ENCODE measurements at places on chromosomes 11 and 22.
A peak's percentile ranks its signal among the peaks of the same experiment; 100 is the strongest.

DNA sequence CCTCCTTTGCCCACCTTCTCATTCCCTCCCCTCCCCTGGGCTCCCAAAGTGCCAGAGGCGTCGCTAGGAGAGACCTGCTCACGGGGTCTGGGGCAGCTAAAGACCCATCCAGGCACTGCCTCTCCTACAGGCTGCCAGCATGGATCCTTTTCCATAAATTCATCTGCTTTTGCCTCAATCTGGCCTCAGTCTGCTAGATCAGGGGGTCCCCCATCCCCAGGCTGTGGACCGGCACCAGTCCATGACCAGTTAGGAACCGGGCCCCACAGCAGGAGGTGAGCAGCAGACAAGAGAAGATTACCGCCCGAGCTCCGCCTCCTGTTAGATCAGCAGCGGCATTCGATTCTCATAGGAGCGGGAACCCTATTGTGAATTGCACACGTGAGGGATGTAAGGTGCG lies 12.3 kb downstream of the LTO1 start:
- DNase-seq = no peak

DNA sequence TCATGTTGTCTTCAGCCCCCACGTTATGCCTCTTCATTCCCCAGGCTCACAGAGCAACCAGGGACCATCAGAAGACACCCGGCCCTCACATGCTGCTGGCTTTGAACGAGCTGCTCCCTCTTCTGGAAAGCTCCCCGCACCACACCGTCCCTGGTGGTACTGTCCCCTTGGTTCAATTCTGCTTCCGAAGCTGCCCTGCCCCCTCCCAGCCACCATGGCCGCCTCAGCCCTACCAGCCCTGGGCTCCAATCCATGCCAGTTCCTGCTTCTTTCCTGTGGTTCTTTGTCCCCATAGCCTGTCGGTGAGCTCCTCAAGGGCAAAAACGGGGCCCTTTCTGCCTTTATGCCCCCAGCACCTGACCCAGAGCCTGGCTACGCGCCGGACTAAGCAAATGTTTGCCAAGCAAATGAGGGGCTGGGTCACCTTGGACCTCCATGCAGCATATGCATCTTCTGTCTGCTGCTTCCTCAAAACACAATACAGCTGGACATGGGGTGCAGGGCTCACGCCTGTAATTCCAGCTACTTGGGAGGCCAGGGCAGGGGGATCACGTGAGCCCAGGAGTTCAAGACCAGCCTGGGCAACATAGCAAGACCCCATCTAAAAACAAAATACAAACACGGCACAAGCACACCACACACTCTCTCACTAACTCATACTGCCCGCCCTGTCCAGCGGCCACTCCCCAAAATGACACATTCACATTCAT lies 21.3 kb downstream of the TNKS1BP1 start:
- no peak for DNase-seq

DNA sequence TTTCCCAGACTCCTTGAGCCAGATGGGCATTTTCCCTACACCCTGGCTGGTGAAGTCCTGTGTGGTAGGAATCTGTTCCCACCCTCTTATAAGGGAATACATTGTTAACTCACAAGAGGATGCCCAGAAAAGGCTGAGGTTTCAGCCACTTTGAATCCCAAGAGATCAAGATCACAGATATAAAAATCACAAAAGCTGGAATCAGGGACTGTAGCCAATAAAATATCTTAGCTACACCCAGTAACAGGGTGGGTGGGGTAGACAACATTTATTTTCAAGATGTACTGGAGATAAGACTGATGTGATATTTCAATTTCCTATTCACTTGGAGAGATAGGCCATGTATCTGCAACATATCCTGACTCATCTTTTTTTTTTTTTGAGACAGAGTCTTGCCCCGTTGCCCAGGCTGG lies 50.3 kb downstream of the COPB1 start:
- no peak for DNase-seq

GRCh38 chr22:20524004-20524481 lies 16.6 kb downstream of the MED15 start:
- no peak for DNase-seq

DNA sequence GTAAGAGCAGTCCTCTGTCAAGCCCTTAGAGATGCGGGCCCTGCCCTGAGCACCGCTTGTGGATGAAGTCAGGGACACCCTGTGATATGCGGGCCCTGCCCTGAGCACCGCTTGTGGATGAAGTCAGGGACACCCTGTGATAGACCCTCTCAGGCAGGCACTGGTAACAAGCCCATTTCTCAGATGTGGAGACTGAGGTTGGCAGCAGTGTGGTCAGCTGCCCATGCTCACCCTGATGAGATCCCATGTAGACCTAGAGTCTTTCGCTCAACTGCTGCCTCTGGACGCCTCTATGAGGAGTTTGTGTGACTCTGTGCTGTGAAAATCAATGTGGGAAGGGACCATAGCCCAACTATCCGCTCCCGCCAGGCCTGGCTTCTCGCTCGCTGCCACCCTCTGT lies 58.8 kb upstream of the FADD start:
- no peak for DNase-seq

GRCh38 chr11:3627291-3627690 lies 14.5 kb downstream of the ART5 start:
- no peak for DNase-seq

DNA sequence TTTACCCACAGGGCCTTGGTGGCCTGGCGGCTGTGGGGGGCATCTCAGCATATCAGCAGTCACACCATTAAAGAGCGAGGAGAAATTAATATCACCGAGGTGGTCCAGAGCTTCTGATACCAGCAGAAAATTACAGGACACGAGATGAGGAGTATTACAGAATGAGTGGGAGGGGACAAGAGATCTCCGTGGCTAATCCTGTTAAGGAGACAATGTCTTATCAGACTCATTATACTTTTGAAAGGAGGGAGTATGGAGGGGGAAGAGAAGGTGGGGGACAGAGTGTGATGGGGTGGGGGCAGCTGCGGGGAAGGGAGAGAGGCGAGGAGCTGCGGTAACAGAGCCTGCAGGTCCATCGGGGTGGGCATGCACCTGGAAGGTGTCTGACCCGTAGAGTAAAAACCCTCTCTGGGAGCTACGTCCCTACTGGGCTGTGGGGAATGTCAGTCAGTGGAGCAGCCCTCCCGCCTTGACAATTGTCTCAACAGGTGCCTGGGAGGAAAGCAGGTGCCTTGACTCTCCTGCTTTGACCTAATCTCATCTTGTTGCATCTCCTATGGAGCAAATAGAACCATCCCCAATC lies 224.2 kb downstream of the CEP164 start:
- DNase-seq = no peak

DNA sequence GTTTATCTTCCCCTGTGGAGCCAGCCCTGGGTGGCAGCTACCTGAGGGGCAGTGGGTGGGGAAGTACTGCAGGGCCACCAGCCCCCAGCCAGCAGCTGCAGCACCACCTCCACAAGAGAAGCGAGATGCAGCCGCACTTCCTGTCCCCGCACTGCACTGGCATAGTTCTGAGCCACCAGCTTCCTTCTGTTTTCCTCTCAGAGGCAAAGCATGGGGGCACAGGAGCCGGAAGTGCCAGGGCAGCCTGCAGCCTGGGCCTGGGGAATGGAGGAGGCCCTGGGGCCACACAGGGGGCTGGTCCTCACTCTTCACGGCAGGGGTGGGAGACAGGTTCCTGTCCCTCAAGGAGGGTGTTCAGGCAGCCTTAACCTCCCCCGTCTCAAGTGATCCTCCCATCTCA lies 11.9 kb upstream of the SH3BP1 start:
- no peak for DNase-seq

DNA sequence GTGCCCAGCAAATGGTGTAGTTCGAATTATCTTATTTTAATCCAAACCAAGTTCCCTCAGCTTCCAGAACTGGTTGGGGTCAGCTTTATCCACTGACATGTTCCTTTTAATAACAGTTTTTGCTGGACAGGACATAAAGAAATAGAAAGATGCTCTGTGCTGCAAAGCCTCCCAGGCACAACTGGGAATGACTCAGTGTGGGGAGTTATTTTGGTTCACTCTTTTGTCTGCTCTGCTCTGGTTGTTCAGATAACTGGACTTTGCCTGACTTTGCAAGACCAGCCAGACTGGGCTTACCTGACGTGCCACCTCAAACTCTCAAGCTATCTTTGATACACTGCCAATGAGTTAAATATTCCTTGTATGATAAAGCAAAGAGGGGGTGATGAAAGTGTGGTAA lies 25.6 kb downstream of the SEZ6L start:
- DNase-seq = no peak

DNA sequence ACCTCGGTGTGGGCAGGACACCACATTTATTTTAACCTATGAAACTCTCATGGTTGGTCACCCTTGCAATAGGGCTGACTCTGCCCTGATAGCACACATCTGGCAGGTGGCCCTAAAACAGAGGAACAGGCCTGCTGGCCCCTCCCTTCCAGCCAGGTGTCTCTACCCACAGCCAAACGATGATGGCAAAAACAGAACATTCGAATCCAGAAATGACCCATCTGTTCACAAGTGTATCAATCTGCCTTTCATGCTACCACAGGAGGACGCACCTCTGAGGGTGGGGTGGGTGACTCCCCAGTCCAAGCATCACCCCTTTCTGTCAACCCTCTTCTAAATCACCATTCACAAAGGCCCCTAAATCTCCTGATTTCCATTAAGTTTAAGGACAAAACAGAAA lies 118.1 kb downstream of the ETS1 start:
- no peak for DNase-seq

DNA sequence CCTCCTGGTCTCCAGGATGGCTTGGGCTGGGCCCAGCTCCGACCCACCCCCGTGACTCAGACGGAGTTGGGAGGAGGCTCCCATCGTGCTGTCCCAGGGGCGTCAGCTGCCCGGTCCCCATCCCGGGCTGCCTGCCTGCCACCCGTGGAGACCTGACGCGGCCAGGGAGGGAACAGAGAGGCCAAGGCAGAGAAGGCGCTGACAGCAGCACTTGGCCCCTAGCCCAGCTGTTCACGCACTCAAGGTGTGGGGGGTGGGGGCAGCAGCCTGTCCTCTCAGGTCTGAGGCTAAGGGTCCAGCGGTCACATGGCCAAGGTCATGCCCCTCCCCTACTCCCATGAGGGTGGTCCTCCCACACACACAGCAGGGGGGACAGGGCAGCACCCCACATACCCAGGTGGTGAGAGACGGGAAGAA lies 48.6 kb downstream of the ELFN2 start:
- DNase-seq = no peak

- DNase-seq = no peak
Observed at GRCh38 chr22:42360348-42360747, 71.9 kb downstream of the NFAM1 start.

DNA sequence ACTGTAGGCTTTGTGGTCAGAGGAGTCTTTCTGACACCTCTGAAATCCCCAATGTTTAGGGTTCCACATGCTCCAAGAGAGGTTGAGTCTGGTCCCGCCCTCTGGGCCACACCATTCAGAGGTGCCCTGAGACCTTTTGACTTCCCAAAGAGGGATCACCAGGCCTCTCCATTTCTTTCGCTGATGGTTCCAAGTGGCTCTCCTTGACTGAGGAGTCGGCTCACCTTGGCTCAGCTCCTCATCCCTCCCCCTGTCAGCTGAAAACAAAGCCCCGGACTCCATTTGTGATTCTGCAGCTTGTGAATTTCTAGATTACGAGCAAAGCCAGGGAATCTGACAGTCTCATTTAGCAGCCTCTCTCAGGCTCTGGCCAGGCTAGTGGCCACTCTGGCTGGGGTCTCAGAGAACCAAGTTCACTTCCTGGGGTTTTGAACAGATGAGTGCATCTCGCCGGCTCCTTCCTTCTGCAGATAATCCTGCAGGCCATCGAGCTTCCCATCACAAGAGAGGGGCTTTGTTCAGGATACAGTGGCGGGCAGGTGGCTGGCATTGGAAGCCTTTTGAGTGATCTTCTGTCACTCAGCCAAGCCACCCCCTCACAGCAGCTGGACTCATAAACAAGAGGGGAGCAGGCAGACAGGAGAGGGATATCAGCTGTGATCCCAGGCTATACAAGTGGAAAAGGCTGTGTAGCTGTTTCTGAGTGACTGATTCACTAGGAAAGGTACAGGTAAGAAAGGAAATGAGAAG lies 102.9 kb downstream of the TRIM29 start:
- no peak for DNase-seq

- DNase-seq = no peak
Observed at GRCh38 chr22:46349681-46350080, 14.2 kb downstream of the TRMU start.

- DNase-seq = no peak
Observed at GRCh38 chr22:35735542-35735941, 17.9 kb downstream of the APOL5 start.

- no peak for DNase-seq
Observed at GRCh38 chr11:132055296-132055695, 684.9 kb downstream of the NTM start.

- no peak for DNase-seq
Observed at GRCh38 chr11:77506857-77507256, 33.0 kb upstream of the PAK1 start.

GRCh38 chr11:65383778-65384177 lies 1.3 kb upstream of the SLC25A45 start:
- DNase-seq = no peak

- DNase-seq = no peak
Observed at GRCh38 chr11:126696982-126697381, 303.6 kb downstream of the KIRREL3 start.

- peak; percentile 61 for DNase-seq
Observed at GRCh38 chr11:46006418-46007070, 84.1 kb downstream of the LARGE2 start.

- DNase-seq = no peak
Observed at GRCh38 chr11:111098091-111098490, 147.4 kb upstream of the POU2AF2 start.

DNA sequence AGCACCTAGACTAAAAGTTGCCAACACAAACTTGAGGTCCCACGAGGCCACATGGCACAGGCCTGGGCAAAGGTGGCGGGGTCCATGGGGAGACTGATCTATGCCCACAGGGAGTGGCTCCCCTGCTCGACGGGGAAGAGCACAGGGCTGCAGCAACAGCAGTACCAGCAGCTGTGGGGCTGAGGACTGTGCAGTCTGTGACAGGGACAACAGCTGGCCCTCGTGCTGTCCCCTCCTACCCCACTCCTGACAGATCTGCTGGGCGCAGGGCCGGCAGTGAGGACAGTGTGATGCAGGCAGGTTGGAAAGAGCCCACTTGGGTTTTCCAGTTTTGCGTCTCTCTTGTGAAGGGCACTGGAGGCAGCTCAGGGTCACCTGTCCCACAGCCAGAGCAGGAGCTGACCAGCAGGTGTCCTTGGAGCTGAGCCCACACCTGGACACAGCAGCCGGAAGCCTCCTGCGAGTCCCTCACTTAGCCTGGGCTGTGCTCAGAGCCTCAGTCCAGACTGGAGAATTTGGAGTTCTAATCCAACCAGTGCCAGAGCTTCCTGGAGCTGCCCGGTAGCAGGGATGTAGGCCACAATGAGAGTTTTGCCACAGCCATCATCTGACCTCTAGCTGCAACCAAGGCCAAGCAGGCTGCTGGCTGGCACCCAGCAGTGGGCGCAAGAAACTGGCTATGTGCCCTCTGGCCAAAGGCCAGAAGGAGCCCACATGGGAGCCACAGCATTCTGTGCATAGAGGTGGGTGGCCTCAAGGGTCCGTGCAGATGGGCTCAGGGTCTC lies 3.6 kb upstream of the GAS2L1 start:
- DNase-seq = no peak

DNA sequence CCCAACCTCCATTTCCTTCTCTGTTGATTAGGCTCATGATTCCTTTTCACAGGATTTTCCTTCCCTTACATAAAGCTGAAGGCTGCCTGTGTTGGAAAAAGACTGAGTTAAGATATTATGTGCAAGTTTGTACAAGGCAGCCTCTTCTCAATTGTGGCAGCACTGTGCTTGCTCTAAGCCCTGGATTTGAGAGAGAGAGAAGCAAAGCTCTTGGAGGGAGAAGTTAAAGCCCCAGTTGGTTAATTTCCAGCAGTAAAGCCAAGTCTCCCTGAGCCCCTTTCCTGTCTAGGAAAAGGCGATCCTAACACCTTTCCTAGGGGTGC lies 128.3 kb upstream of the SESN3 start:
- DNase-seq = no peak

Data from right renal pelvis (tissue), 4 donors.